ENCODE measurements at places on chromosomes 11 and 22.

DNA sequence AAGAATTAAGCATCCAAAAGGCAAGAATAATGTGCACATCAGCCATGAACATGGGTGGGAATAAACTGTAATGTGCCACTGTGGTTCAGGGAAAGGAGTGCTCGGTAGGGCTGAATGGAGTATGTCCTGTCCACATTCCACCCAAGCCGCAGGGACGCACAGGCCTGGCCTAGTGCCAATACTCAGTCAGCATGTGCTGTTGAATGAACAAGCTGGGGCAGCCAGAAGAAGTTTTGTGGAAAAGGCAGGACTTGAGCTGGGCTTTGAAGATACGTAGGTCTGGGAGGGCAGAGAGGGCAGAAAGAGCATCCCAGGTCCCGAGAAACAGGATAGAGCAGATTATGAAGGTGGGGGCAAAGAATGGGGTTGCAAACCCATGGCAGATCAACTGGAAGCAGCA is 60.0 kb upstream of the PLET1 start:
- peak; percentile 30 for DNase-seq

DNA sequence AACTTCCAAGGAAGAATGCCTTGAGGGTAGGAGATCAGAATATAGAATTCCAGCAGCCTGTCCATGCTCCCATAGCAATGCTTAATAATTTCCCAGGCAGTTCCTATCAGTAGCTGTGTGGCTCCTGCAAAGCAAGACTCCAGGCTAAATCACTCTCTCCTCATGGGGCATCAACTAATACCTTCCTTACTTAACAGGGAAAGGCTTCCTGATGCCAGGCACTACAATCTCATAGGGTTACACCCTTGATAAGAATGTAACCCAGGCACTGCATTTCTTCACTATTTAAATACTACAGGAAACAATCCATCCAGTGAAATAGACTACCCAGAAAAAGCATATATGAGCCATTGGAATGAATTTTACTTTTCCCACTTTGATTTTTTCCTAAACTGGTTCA is 615.0 kb upstream of the ARHGAP42 start:
- DNase-seq: no peak

DNA sequence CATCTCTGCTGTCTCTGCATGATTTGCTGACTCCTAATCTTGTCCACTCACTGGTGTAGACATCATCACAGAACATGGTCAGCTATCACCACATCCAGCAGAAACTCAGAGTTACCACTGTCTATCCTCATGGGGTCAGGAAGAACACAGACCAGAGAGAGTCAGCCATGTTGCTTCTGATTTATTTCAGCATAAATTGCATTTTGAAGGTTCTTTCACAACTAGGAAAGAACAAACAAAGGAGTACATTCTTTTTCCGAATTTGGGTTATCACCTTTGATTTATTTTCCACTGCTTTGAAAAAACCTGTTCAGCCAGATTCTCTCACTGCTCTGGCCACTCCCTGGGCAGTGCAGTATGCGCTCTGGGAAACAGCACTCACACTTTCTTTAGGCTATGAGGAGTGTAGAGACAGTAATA is 172.0 kb upstream of the MTMR2 start:
- no peak for DNase-seq

DNA sequence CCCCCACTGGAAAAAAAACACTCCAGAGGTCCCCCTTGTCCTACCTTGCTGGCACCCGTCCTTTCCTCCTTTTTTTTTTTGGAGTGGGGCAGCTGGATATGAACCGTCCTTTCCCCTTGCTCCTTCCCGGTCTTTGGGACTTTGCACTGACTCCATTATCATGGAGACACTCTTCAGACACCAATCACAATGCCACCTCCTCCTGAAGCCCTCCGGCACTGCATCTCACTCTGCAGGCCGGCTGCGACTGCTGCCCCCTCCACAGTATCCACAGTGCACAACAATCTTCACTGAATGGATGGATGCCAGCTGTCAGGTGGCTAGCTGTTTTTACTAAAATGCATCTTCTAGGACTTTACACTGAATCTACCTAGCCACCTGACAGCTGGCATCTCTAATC is 12.7 kb upstream of the RGL4 start:
- no peak for DNase-seq

- no peak for DNase-seq
Observed at GRCh38 chr22:44364751-44365130, 52.0 kb upstream of the SHISAL1 start.

DNA sequence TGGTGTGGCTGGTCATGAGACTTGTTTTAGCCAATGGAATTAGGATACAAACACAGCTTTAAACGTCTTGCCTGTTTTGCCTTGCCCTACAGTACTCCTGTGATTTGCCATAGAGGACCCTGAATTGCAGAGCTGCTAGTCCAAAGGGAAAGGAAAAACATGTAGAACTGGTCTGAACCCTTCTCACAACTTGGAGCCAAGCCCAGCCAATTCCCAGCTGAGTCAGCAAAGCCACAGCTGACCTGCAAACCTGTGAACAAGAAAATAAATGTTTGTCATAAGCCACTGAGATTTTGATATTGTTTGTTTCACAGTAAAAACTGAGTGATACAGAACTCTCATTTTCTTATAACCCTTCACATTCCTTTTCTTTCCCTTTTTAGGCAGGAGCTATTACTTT is 360.5 kb upstream of the API5 start:
- DNase-seq: no peak

GRCh38 chr11:34259087-34259486 is 98.7 kb downstream of the ABTB2 start:
- no peak for DNase-seq

- no peak for DNase-seq
Observed at GRCh38 chr22:37167981-37168647, 18.4 kb upstream of the IL2RB start.

GRCh38 chr22:19941365-19942082 is at the start of the genes COMT and TXNRD2:
Gene COMT, plus strand, starts transcription at chr22:19941772. Its CDS starts 20,755 bp downstream, at chr22:19962527.
Gene TXNRD2, minus strand, starts transcription at chr22:19941818. Its CDS starts 15 bp downstream, at chr22:19941803.
- peak; percentile 62 for DNase-seq

DNA sequence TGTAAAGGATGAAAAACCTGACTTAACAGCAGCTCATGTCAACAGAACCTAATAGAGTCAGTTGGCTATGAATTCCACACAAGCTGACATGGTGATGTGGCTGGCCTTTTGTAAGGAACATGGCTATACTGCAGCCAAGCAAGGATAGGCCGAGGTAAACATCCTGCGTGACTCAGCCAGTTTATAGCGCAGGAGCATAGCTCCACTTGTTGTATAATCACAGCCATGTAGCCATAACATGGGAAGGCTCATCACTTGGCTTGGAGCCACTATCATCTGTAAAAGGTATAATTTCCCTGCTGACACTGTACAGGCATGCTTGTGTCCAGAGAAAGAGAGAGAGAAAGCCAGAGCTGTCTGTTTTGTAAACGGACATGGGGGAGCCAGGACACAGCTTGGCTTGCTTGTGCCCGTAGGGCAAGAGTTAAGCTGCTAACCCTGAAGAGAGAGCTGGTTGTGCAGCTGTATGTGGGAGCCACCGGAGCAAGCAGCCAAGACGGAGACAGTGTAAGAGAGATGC is 104.4 kb upstream of the PLET1 start:
- no peak for DNase-seq

GRCh38 chr11:76240161-76240540 is 33.8 kb upstream of the WNT11 start:
- DNase-seq: no peak

DNA sequence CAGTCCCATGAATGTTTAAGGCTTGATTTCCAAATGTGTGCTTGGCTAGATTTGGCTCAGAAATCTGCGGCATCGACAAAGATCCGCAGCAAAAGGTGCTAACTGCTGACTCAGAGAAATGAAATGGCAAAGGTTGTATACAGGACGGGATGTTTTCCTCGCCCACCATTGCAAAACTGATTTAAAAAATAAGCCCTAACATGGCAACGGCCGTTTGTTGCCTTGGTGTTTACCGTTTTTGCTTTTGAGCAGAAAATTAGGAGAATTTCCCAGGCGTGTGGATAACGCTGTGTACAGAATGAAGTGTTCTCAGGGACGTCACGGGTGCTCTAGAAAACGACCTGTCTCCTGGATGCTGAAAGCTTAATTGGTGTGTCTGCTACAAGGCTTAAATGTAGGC is 70.2 kb downstream of the ARHGAP8 start:
- no peak for DNase-seq

GRCh38 chr22:48186146-48186790 is 1423.8 kb downstream of the TBC1D22A start:
- no peak for DNase-seq

DNA sequence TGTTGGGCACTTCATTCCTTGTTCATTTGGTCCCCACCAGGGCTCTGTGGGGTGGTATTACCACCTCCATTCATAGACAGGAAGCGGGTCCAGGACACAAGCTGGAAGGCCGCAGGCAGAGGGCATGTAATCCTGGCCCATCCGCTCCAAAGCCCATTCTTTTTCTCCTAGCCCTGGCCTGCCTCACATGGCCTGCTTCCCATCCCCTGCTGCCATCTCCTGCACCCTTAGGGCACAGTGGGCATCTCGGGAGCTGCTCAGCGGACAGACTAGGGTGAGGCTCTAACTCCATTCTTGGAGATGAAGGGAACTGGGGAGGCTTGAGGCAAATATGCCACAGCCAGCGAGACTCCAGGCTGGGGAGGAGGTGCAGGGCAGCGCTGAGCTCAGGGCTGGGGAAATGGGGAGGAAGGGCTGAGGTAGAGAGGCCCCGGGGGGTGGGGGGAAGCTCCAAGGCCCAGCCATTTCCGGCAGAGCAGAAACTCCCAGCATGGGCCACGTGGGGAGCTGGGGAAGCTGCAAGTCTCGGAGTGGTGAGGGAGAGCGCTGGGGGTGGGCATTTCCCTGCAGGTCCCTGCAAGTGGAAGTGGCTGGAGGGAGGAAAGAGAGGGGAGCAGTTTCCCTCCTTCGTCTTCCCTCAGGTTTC is 14.3 kb upstream of the BCL9L start:
- DNase-seq: no peak

DNA sequence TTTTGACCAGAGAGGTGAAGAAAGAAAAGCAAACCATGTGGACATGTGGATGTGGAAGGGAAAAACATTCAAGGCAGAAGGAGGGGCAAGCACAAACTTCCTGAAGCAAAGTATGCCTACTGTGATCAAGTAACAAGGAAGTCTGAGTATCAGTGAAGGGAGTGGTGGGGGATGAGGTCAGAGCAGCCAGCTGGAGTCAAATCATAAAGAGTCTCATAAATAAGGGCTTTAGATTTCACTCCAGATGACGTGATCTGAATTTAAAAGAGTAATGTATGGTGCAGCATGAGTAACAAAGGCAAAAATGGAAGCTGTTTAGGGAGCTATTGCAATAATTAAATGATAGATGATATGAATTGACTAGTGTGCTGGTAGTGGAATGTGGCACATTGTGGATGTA is 665.4 kb upstream of the CCDC90B start:
- peak; percentile 2 for DNase-seq

DNA sequence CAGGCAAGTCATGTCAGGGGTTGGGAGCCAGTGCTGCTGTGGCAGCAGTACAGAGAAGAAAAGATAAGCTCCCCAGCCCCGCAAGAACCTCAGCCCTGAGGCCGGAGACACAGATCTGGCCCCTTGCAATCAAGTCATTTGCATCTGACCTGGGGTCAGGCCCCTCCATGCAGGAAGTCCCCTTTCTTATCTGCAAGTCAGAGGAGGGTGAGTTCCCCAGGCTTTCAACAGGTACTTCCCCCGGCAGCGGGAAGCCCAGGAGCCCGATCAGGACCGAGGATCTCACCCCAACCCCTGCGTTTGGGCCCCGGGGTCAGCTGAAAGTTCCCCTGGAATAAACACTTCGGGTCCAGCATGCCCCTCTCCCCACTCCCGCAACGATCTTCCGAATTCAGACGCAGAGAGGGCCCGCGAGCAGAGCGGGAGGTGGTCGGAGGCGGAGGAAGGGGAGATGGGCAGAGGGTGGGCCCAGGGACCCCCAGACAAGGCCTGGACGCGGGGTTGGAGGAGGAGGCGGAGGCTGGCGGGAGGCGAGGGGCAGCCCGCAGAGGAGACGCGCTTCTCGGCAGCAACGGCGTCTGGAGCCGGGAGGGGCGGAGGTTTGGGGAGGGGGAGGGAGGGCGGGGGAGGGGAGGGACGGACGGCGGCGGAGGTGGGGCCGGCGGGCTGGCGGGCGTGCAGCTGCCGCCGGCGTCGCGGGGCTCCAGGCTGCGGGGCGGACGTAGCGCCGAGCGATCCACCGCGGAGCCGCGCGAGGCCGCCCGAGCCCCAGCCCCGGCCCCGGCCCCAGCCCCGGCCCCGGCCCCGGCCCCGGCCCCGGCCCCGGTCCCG is at the start of gene TSPAN18:
Gene TSPAN18 (plus strand): TSS at position 680 of the 831 bp plus-strand sequence. CDS start 179,455 bp downstream, outside the sequence.
- no peak for DNase-seq

GRCh38 chr11:11983427-11983826 is 25.0 kb downstream of the DKK3 start:
- no peak for DNase-seq

DNA sequence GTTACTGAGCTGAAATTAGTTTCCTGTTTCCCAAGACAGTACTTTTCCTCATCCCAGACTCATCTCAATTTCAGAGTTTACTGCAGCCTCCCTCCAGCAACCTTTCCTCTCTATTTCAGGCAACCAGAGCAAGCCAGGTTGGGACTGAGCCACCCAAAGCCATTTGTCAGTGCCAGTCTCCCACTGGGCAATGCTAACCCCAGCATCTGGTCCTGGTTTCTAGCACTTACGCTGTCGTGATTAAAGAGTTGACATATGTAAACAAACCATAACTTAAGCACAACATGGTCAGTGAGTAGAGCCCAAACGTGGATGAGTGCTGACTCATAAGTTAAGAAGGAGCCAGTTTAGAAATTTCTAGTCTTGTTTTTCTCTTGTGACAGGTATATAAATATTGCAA is 119.6 kb upstream of the BLID start:
- DNase-seq: no peak

GRCh38 chr11:63814383-63814736 is 1.1 kb downstream of the SPINDOC start:
- DNase-seq: no peak

DNA sequence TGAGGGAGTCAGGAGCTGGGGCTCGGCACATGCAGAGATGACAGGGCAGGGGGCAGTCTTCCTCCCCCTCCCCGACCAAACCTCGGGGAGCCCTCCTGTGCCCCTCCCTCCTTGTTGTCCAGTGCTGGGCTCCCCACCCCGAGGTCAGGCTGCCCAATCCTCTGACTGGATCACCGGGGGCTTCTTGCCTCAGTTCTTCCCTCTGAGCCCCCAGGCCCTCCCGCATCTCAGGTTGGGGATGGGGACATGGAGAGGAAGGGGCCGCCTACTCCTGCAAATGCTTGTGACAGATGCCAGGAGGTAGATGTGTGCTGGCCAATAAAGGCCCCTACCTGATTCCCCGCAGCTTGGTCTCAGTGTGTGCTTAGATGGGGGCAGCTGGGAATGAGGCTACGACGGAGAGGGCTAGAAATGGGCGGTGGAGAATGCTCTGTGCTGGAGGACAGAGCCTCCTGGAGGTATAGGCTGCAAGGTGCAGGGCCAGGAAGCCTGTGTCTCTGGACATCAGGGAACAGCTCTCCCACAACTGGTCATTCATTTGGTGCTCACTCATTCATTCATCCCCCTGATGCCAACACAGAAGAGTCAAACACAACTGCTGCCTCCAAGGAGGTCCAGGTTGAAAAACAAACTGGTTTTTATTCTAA is 8.4 kb downstream of the RHBDD3 start:
- DNase-seq: peak; percentile 37

DNA sequence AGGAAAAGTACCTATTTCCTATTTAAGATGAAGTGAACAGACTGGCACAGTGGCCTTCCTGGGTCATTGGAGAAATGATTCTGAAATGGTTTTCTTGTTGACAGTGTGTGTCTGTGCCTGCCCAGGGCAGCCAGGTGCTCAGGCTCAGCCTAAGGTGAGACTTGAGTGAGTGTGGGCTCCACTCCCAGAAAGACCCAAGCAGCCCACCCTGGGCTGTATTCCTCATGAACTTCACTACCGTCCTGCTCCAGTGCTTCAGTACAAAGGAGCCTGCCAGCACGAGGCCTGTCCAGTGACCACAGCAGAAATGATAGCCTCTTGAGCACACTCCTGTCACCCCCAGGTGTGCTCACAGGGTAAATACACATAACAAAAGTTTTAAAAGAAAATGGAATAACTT is 49.5 kb downstream of the GAB4 start:
- DNase-seq: no peak
